ENCODE measurements at places on chromosomes 16 and 17. TPM values are rescaled to one million over a fixed set of nuclear protein-coding genes. Genes with fewer than 3 reads are reported as not detected.

The RNF227 gene
- total RNA-seq = 4.0 TPM

The TEDC2 gene
- total RNA-seq = 29.1 TPM

The DPEP2 gene
- not detected for total RNA-seq

The MAPT gene
- 1.4 TPM for total RNA-seq

The GNAO1 gene
- total RNA-seq = 1.9 TPM

The JPH3 gene
- 7.1 TPM for total RNA-seq

The SP6 gene
- total RNA-seq = 0.65 TPM

The WFDC1 gene
- not detected for total RNA-seq

The ASGR1 gene
- 3.1 TPM for total RNA-seq

The C16orf89 gene
- total RNA-seq = 0.37 TPM

The RND2 gene
- total RNA-seq = 46.0 TPM

The FOXJ1 gene
- 1.7 TPM for total RNA-seq

The MED1 gene
- 30.0 TPM for total RNA-seq

The BRICD5 gene
- total RNA-seq = 14.5 TPM

DNA sequence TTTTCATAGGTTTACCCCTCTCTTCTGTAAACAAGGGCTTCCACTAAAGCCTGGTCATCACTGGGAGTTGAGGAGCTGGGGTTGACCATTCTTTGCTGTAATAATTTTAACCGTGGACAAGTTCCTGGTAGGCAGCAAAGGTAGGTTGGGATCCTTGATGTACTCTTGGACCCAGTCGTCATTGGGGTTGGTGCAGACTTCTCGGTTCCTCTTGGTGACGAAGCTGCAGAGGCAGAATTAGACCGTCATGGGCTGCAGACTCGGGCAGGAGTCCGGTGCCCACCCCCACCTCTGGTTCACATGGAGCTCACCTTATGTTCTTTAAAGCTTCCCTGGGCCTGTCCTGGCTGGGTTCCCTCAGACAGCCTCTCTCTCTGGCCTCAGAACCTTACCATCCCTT is 3.8 kb downstream of the CCL16 start:
- no peak for DNase-seq
- no peaks in the 10 kb centered on the region for H3K4me1 ChIP-seq
- H3K4me3 ChIP-seq = no peak overlapping the region
- no peaks in the 10 kb centered on the region for H3K36me3 ChIP-seq
- no peak overlapping the region for H3K27ac ChIP-seq
- no peaks in the 10 kb centered on the region for H3K27me3 ChIP-seq

DNA sequence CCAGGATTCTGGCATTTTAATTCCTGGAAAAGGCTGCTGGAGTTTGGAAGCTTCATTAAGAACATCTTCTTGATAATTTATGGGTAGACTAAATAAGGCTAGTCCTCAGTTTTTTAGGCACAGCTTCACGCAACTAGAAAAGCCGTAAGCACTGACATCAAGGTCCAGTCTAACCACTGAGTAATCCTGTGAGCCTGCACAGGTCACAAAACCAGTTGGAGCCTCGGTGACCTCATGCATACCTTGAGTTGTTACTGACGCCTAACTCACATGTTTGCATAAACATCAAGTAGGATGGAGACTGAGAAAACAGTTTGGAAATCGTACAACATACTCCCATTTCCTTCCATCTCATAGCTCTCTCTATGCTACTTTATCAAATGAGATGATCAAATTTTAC is 63.8 kb upstream of the RCVRN start:
- H3K36me3 ChIP-seq = no peaks in the 10 kb centered on the region
- H3K27ac ChIP-seq = no peak overlapping the region
- DNase-seq = no peak

DNA sequence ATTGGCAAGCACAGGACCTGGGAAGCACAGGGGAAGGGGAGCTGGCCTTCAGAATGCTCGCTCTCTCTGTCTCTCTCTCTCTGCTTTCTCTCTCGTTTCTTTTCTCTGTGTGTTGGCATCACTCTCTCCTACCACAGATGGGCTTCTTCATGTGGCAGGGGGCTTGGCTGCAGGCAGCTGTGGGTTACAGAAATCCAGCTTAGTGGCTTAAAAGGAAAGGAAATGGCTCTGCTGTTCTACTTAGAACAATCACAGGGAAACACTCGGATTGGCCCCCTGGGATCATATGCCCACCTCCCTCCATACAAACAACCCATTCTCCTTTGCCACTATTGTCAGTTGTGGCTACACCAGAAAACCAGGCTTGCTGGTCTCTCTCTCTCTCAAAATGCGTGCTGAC is 20.4 kb downstream of the TBX2 start:
- no peaks in the 10 kb centered on the region for H3K36me3 ChIP-seq
- H3K27me3 ChIP-seq = peaks cover 60% of the 10 kb centered on the region
- H3K4me1 ChIP-seq = peaks cover 3% of the 10 kb centered on the region
- H3K4me3 ChIP-seq = no peak overlapping the region
- no peak for DNase-seq
- no peak overlapping the region for H3K27ac ChIP-seq

DNA sequence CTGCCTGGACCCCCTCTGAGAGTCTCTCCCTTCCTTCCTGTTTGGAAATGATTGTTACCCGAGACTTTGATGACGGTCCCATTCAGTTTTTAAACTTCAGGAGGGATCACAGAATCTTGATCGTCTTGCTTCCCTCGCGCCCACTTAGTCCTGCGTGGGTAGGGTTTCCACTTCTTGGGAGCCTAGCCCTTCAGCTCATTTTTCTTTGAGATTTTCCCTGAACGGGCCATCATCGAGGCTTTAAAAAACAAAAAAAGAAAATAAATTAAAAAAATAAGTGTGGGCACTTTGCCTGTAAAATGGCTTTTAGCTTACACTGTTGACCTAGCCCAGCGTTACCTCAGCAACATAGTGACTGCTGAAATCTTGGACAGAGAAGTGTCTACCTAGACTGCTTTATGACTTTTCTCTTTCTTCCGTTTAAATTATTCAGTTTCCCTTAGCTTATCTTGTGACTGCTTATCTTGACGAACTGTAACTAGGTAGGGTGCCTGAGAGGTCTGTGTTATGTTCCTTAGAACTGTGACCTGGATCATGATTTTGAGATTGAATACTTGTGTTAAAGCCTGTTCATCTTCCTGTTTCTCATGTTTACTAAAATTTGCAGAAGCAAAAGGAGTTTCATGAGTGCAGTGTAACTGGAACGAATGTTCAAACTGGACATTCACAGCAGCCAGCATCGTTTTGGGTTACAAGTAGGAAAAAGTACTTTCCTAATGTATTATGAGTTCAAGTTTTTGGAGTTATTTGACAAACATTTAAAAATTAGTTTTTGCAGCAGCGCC is 874 bp downstream of the WWP2 start:
- H3K4me1 ChIP-seq = peaks cover 8% of the 10 kb centered on the region
- peak overlapping the region; percentile 93 for H3K4me3 ChIP-seq
- no peaks in the 10 kb centered on the region for H3K36me3 ChIP-seq

- H3K36me3 ChIP-seq = no peaks in the 10 kb centered on the region
- H3K4me1 ChIP-seq = peaks cover 6% of the 10 kb centered on the region
- no peak overlapping the region for H3K4me3 ChIP-seq
- H3K27ac ChIP-seq = no peak overlapping the region
- peaks cover 54% of the 10 kb centered on the region for H3K27me3 ChIP-seq
- DNase-seq = no peak
Measured at GRCh38 chr16:56987692-56988091, 1.7 kb upstream of the NLRC5 start.

- peak; percentile 62 for DNase-seq
- H3K36me3 ChIP-seq = no peaks in the 10 kb centered on the region
- no peaks in the 10 kb centered on the region for H3K27me3 ChIP-seq
- H3K27ac ChIP-seq = no peak overlapping the region
- peaks cover 10% of the 10 kb centered on the region for H3K4me1 ChIP-seq
Measured at GRCh38 chr16:12976936-12977335, 75.5 kb downstream of the SHISA9 start.

DNA sequence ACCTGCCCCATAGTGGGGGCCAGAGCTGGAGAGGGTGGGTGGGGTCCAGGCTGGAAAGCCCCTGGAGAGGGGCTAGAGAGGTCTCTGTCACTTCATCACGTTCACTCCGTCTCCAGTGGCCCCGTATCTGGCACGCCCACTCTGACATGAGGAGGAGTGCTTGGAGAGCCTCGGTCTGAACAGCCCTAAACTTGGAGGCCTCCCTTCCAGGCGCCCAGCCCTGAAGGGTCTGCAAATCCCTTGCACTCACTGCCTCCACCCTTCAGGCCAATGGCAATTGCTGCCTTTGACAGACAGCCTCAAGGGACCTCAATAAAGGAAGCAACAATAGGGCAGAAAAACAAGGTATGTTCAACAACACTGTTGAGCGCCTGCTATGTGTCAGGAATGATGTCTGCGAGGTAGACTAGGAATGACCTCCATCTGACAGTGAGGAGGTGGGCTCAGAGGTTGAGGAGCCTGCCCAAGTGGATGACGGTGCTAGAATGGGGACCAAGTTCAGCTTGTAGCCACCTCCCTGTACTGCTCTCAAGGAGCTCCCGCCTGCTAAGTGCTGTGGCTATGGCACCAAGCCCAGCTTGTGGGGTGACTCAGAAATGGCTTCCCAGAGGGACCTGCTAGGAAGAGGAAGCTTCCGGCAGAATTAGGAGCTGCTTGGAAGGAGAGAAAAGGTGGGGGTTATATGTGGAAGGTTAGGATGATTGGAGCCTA is 2.9 kb upstream of the EPX start:
- no peaks in the 10 kb centered on the region for H3K4me1 ChIP-seq
- no peak for DNase-seq
- no peak overlapping the region for H3K4me3 ChIP-seq
- H3K27ac ChIP-seq = no peak overlapping the region
- H3K36me3 ChIP-seq = no peaks in the 10 kb centered on the region

DNA sequence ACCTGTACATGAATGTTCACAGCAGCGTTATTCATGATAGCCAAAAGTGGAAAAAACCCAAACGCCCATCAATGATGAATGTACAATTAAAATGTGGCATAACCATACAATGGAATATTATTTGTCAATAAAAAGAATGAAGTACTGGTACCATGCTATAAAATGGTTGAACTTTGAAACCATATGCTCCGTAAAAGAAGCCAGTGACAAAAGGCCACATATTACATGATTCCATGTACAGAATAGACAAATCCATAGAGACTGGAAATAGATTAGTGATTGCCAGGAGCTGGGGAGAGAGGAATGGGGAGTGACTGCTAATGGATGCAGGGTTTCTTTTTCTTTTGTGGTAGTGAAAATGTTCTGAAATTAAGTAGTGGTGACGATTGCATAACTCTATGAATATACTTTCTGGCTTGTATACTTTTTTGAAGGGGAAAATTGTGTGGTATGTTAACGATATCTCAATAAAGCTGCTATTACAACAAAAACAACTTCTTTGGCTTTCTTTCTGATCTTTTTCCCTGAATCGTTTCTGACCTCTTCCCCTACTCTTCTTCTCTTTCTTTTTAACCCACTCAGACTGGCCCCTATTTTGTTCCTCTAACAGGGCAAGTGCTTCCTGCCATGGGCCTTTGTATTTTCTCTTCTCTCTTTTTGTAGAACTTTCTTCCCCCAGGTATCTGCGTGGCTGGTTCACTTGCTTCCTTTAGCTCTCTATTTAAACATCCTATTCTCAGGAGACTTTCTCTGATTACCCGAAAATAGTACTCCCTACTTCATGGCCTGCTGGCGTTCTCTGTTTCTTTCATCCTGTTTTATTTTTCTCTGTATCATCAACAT is 67.9 kb downstream of the FTO start:
- H3K27ac ChIP-seq = peak overlapping the region; percentile 24
- no peaks in the 10 kb centered on the region for H3K27me3 ChIP-seq
- no peak overlapping the region for H3K4me3 ChIP-seq
- H3K36me3 ChIP-seq = no peaks in the 10 kb centered on the region

DNA sequence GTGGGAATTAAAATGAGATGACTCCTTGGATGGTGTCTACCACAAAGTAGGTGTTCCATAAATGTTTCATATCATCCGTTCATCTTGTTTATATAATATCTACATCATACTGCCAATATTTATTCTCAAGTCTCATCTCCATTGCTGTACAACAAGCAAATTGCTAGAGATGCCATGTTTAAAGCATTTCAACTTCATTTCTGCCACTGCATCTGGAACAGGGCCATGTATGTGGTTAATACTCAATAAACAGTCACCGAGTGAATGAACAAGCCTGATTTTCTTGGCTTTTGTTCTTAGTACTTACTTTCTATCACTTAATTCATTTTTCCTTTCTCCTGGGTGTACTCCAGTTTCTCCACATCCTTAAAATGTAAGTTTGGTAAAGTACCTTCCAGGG is 107.6 kb downstream of the KCNJ2 start:
- no peak overlapping the region for H3K4me3 ChIP-seq
- no peak for DNase-seq
- H3K27me3 ChIP-seq = no peaks in the 10 kb centered on the region

GRCh38 chr16:3988011-3988410 is 107.5 kb upstream of the CREBBP start:
- no peak for DNase-seq
- H3K36me3 ChIP-seq = no peaks in the 10 kb centered on the region
- no peaks in the 10 kb centered on the region for H3K4me1 ChIP-seq
- no peak overlapping the region for H3K27ac ChIP-seq
- H3K27me3 ChIP-seq = no peaks in the 10 kb centered on the region

GRCh38 chr17:9192010-9192409 is 170.7 kb downstream of the NTN1 start:
- H3K4me3 ChIP-seq = no peak overlapping the region
- H3K27me3 ChIP-seq = no peaks in the 10 kb centered on the region
- no peaks in the 10 kb centered on the region for H3K36me3 ChIP-seq
- no peak for DNase-seq
- H3K27ac ChIP-seq = no peak overlapping the region
- peaks cover 34% of the 10 kb centered on the region for H3K4me1 ChIP-seq

DNA sequence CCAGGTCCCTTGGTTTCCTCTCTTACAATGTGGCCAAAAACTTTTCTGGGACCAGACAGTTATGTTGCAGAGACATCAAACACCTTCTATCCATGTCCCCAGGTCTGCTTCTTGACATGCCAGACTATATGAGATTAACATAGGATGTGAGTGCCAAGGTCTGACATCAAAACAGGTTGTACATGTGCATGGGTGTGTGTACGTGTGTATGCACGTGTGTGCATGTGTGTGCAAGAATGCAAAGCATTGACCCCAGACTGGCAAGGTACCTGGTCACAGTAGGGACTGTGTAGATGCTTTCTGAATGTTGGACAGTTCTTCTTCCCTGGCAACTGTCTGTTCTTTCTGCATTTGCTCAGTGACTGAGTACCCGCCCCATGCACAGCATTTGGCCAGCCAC is 85.6 kb downstream of the NDE1 start:
- no peaks in the 10 kb centered on the region for H3K27me3 ChIP-seq
- DNase-seq = no peak
- H3K27ac ChIP-seq = no peak overlapping the region
- no peaks in the 10 kb centered on the region for H3K4me1 ChIP-seq
- no peaks in the 10 kb centered on the region for H3K36me3 ChIP-seq
- no peak overlapping the region for H3K4me3 ChIP-seq

DNA sequence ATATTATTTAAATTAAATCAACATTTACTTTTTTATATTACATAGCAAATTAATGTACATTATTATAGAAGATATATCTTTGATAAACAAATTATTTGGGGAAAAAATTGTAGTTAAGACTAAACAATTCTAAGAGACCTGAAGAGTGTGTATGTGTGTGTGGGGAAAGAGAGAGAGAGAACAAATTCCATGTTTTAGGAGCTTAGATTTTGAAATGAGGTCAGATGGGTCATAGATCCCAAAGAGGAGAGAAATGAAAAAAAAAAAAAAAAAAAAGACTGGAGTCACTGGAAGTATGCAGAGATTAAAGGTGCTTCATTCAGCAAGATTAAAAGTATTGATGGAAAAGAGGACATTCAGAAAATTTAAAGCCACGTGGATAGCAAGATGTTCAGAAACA is 206.8 kb downstream of the CNTNAP4 start:
- DNase-seq = no peak
- H3K4me1 ChIP-seq = no peaks in the 10 kb centered on the region
- no peaks in the 10 kb centered on the region for H3K36me3 ChIP-seq
- H3K27ac ChIP-seq = no peak overlapping the region

GRCh38 chr17:17549732-17550366 is 41.7 kb downstream of the PEMT start:
- H3K4me1 ChIP-seq = peaks cover 11% of the 10 kb centered on the region
- H3K27ac ChIP-seq = no peak overlapping the region
- DNase-seq = no peak
- H3K36me3 ChIP-seq = no peaks in the 10 kb centered on the region
- no peaks in the 10 kb centered on the region for H3K27me3 ChIP-seq
